ENCODE measurements at places on chromosomes 13 and 19. TPM values are rescaled to one million over a fixed set of nuclear protein-coding genes. Genes with fewer than 3 reads are reported as not detected.

LYL1 gene
- not detected for total RNA-seq

- no peak for DNase-seq
Measured at GRCh38 chr13:107117327-107118012, 549.5 kb upstream of the ARGLU1 start.

- no peak for DNase-seq
Measured at GRCh38 chr13:33793726-33794125, 24.2 kb upstream of the RFC3 start.

DNA sequence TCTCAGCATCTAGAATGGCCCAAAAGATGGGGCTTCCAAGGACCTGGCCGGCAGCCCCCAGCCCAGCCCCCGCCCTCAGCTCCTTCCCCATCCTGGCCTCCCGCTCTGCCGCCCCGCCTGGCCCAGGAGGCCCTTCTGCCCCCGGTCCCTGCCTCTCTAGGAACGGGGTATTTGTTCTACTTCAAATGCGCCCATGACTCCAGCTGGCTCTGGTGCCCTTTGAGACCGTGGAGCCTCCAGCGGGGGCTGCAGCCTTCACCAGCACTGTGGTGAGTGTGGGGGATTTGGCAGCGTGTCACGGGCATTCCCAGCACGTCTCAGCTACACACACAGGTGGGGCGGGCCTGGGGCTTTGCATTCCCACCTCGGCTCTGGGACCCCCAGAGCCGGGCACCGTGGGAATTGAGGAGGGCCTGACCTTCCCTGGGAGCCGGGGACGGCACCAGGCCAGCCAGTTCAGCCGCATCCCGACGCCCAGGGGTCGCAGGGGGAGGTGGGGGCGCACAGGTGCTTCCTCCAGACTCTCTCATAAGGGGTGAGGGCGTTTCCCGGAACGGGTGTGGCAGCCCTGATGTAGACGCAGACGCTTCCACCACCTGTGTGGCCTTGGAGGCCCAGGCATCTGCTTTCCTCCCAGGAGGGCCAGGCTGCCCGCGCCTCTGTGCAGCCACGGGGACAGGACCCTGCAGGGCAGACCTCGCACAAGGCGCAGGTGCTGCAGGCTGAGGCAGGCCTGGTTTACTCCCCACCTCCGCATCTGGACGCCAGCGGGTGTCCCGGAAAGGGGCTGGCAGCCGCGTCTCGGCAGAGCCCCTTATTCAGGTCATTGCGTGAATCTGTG lies 947 bp downstream of the ATP4B start:
- DNase-seq = no peak

BRCA2 gene
- 6.4 TPM for total RNA-seq

CKM gene
- not detected for total RNA-seq

GRCh38 chr19:45499196-45500180 lies 1.2 kb downstream of the PPM1N start:
- no peak for DNase-seq

CLEC4G gene
- total RNA-seq = not detected

DNA sequence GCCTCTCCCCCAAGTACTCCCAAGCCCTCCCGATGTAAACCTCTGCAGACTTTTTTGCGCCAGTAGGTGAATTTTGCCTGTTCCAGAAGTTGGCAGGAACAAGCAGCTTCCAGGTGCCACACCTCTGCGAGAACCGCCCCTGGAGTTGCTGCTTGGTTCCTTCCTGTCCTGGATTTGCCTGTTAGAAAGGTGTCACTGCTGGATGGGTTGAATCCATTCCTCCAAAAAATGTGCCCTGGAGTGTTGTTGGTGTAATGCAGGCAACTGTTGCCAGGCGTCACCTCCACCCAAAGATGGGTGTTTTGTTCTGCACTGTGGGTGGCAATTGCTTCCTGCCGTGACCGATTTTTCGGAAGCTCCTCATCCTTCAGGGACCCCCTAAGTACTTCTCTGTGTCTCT lies 5.7 kb downstream of the PGPEP1 start:
- DNase-seq = no peak

- peak; percentile 16 for DNase-seq
Measured at GRCh38 chr13:42981317-42981716, 10.7 kb downstream of the EPSTI1 start.

DNA sequence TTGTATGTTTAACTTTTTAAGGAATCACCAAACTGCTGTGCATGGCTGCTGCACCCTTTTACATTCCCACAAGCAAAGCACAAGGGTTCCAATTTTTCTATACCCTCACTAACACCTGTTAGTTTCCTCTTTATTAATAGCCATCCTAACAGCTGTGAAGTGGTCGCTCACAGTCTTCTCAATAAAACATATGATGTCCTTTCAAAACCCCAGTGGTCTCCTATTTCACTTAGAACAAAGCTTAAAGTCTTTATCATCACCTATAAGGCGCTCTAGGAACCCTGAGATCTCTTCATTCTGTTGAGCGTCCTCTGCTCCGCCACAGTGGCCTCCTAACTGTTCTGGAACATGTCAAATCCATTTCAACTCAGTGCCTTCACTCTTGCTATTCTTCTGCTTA lies 400.5 kb downstream of the KLF12 start:
- no peak for DNase-seq

DNA sequence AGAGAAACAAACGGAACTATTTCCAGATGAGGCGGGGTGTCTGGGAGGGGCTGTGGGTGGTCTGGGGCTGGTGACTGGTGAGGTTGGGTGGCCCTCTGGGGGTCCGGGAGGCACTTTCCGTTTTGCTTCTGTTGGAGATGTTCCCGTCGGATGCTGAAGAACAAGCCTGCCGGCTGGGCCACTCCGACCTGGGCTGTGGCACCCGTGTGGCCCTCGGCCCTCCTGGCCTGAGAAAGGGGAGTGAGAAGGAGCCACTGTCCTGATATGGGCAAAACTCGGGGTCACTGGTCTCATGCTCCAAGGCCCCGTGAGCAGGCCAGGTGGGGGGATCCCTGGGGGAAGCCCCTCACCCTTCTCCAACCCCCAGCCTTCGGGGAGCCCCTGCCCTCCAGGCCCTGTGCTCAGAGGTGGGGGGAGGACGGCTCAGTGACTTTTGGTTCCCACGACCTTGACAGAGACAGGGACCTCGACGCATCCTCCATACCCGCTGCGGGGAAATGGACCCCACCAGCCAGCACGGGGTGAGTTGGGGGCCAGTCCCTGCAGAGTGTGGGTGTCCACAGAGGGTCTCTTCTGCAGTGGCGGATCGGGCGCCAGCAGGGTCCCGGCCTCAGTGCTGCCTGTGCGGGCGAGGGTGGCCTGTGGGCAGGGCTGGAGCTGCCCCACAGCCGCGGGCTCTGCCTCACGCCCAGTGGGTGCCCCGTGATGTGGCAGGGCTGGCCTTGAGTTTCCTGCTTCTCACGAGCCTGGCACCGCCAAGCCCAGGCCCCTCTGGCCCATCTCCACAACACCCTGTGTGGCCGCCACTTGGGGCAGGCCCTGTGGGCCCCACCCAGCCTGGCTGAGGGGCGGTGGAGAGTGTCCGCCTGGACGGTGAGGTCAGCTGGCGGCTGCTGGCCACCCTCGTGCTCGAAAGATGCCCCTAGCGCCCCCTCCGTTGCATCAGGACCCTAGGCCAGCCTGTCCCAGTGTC lies 4.4 kb upstream of the TBXA2R start:
- DNase-seq = no peak

DNA sequence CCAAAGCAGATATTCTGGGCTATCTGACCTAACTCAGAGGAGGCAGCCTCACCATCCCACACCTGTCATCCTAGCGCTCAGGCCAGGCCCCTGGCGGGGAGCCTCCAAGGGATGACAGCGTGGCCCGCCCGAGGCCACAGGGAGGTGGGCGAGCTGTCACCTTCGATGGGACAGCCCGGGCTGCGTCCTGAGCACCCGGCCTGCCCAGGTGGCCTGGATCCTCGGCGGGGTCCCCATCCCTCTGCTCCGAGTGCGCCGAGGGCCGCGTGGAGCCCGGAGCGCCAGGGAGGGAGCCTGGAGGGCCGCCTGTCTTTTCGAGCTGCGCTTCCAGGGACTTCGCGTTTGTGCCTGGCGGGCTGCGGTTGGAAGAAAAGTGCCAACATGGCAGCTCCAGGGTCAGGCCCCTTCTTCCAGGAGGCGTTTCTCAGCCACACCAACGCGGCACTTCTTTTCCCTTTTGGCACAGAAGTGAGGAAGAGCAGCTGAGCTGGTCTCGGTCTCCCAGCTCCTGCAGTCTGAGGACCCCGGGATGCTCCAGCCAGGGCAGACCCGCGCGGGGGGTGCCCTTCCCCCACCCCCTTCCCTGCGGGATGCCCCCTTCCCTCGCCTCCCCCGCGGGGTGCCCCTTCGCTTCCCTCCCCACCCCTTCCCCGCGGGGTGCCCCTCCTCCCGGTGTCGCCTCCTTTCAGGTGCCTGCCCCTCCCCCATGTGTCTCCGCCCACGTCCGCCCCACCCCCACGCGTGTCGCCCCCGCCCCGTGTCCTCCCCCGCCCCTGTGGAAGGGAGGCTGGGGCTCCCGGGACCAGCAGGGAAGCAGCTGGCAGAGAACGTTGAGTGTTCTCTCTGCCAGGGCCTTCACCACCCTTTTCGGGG lies 42.3 kb downstream of the GJA3 start:
- peak; percentile 36 for DNase-seq

TMEM145 gene
- total RNA-seq = 0.70 TPM

DNA sequence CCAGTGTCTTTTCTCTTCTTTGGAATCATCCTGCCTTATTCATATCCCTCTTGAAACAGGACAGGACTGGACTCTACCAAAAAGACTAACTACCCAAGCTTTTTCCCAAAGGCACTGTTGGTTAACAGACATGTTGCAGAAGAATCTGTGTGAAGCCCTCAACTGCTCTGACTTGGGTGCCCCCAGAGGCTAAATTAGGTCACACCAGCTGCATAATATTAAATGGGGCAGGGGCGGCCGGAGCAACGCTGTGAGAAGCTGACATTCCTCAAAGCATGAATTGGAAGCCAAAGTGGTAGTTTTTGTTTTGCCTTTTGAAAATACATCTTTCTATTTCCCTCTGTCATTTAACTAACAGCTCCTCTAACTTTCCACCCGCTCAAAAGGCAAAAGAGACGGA lies 185.9 kb downstream of the LHFPL6 start:
- DNase-seq = no peak

NLRP5 gene
- total RNA-seq = not detected

- no peak for DNase-seq
Measured at GRCh38 chr19:42124386-42124901, 7.8 kb downstream of the POU2F2 start.

LAIR1 gene
- total RNA-seq = not detected

GRCh38 chr19:1929021-1929742 lies 11.8 kb upstream of the CSNK1G2 start:
- peak; percentile 22 for DNase-seq

GRCh38 chr13:70324519-70324918 lies 216.3 kb upstream of the KLHL1 start:
- no peak for DNase-seq

- DNase-seq = peak; percentile 5
Measured at GRCh38 chr19:9885077-9885552, 50.0 kb downstream of the PIN1 start.

DNA sequence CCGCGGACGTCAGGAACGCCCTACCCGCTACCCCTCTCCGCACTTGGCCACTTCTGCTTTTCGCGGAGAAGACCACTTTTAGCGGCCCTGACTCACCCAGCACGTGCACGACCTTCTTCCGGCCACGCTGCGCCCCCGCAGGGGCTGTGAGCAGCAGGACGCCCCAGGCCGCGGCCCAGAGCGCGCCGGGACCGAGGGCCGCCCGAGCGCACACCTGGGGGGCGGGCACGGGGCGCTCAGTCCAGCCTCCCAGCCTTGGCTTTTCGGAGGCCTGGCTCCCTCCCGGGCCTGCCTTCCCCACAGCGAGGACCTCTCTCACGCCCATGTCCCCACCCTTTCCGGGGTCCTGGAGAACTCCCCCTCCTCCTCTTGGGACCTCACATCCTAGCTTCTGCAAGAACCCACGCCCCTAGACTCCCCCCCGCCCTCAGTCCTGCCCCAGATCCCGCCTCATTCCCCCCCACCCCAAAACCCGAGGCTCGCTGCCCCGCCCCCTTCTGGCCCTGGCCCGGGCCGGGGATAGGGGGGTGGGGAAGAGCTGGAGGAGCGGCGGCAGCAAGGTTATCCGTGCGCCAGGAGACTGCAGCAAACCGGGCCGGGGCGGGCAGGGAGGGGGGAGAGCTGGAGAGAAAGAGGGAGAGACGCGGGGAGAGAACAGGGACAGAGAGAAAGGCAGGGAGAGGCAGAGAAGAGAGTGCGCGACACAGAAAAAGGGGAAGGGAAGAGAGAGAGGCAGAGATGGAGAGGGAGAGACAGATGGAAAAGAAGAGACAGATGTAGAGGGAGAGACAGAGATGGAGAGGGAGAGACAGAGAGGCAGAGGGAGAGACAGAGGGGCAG lies 11.5 kb downstream of the TM6SF2 start:
- DNase-seq = no peak

DNA sequence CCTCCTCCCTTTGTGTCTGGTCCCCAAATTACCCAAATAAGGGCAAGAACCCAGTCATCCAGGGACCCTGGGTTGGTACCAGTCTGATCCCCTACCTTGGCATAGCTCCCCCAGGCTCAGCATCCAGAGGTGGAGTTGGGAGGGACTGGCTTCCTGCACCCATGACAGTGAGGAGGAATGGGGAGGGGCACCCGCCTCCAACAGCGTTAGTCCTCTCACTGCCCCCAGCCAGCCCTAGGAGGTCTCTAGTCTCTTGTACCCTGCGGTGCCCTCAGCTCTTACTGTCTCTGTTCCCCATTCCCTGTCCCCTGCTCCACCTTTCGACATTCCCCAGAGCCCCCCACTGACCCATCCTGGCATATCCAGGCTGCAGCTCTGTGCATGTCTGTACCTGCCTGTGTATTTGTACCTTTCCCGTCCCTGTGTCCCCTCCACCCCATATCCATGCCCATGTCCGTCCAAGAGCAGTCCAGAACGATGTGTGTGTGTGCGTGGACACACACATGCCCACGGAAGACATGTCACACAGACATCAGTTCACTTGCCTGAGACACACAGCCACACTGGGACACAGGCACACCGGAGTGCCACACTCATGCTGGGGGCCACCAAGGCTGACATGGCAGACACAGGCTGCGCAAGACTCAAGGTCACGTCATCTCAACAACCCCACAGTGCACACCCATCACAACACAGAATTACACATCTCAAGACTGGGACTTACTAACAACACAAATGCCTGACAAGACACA lies 17.8 kb downstream of the ERFL start:
- DNase-seq = no peak

DNA sequence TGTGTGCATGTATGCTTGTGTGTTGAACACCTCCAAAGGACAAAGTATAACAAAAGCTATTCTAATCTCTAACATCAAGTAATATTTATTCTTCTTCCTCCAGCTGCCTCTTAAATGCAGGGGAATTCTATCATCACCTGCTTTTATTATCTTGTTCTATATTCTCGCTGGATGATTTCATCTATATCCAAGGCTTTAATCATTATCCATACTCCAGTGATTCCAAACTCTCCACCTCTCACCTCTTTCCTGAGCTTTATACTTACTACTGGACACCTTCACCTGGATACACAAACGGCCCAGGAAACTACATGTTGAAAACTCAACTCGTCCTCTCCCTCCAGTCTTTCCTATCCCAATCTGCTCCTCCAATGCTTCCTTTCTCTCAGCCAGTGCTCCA lies 418.6 kb downstream of the KLF5 start:
- DNase-seq = no peak

DNA sequence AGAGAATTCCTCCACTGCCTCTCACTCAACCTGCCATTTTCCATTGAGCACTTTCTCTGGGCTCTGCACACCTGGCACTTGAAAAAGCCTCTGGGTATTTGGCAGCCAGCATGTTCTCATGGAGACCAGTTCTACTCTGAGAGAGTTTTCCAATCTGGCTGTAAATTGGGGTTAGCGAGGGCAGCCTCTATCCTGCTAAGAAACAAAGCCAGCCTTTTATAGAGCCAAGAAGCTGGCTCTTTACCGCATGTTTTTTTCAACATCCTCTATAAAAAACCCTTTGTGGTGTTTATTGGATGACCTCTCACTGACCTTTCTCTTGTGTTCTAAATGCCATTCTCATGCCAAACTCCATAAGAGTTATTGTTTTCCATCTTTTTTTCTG lies 52.6 kb upstream of the RCBTB2 start:
- peak; percentile 77 for DNase-seq

All from astrocyte (in vitro differentiated cells and primary cell).